Left lung (tissue), 14 donors: ENCODE measurements at places on chromosomes 3 and 15.

DNA sequence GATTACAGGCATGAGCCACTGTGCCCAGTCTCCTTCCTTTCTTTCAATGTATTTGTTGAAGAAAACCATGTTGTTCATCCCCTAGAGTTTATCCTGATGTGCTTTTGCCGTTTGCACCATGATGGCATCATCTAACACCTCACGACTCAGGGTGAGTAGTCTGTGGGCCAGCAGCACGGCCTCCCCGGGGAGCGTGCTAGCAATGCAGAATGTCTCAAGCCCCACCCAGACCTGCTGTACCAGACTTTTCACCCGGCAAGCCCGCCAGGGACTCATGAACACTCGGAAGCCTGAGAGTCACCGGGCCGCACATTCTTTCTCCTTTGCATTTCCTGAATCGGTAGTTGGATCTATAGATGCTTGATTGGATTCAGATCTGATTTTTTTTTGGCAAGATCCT lies 64.6 kb downstream of the RPN1 start:
- DNase-seq: no peak

DNA sequence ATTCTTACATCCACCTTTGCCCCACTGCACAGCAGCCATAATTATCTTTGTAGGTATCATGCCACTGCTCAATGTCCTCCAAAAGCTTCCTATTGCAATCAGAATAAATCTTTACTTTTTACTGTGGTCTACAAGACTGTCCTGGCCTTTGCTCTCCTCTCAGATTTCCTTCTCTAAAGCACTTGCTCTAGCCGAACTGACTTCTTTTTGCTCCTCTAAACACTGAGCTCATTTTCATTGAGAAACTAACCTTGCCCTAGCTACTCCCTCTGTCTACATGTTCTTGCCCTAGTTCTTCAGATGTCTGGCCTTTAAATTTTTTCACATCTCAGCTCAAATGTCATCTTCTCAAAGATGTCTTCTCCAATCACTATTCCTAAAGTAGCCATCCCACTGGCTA lies 342.8 kb downstream of the TBC1D5 start:
- DNase-seq: no peak

DNA sequence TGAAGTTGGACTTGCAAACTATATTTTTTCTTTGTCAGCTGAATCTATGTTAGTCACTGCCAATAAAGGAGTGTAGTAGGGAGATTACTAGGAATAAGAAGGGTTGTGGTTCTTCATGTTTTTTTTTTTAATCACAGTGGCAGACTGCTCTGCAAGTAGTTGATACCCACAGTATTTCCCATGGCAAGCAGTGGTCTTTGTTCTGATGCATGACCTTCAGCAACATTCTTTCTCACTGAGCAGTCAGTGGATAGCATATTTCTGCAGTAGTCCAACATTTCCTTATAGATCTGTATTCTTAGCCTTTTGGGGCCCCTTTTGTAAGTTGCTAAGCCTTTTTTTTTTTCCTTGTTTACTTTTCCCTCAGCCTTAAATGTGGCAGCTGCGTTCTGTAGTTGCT lies 151.1 kb downstream of the DOCK3 start:
- DNase-seq: no peak

GRCh38 chr15:55834331-55834730 lies 91.4 kb upstream of the PRTG start:
- DNase-seq: no peak

DNA sequence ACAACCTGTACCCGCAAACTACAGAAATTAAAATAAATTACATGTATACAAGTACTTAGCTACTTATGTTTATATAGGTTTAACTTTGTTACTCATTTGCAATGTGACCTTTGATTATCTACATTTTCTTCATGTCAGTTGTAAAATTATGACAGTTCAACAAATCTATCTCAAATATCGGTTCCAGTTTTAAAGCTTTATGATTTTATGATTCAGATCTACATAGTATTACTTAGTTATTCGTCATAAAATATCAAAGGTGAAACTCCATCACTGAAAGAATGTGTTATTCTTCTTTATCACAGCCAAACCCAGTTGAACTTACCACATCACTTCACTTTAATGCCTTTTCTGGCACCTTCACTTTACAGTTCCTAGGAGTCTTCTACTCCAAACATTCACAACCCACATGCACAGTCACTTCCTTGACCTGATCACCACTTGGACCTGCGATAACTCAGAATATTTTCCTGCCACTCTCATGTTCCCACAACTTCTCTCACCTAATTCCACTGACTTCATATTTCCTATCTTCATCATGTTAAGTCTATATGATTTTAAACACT lies 47.2 kb downstream of the SLITRK3 start:
- no peak for DNase-seq

GRCh38 chr3:135056084-135056730 lies 261.1 kb downstream of the EPHB1 start:
- DNase-seq: no peak

GRCh38 chr15:52225230-52225629 lies 34.0 kb upstream of the GNB5 start:
- no peak for DNase-seq

- DNase-seq: no peak
Measured at GRCh38 chr3:18729671-18730070, 304.5 kb upstream of the SATB1 start.

GRCh38 chr3:112470788-112471187 lies 28.5 kb downstream of the BTLA start:
- no peak for DNase-seq
